ENCODE measurements at places on chromosomes 2 and 18. TPM values are rescaled to one million over a fixed set of nuclear protein-coding genes. Genes with fewer than 3 reads are reported as not detected.

The CPO gene
- not detected for total RNA-seq

The KRCC1 gene
- 21.0 TPM for total RNA-seq

The SERPINB13 gene
- 34.2 TPM for total RNA-seq

The SOX11 gene
- total RNA-seq: not detected

The RAPH1 gene
- total RNA-seq: 103 TPM

The SERPINB11 gene
- total RNA-seq: not detected

The ALPG gene
- not detected for total RNA-seq

The CHST10 gene
- 0.69 TPM for total RNA-seq

The VWC2L gene
- not detected for total RNA-seq

The ABHD1 gene
- total RNA-seq: 0.94 TPM

The EMILIN1 gene
- 17.9 TPM for total RNA-seq

The ANKRD30BL gene
- total RNA-seq: not detected

The CHRND gene
- total RNA-seq: not detected

The LINC00305 gene
- not detected for total RNA-seq

The ZNF519 gene
- total RNA-seq: 2.7 TPM

The CREG2 gene
- not detected for total RNA-seq

The EFR3B gene
- total RNA-seq: not detected
